Heart left ventricle (tissue), 16 donors: ENCODE measurements at places on chromosomes 7 and 10.

GRCh38 chr7:149217570-149217969 lies 21.9 kb upstream of the ZNF212 start:
- no peak for DNase-seq

DNA sequence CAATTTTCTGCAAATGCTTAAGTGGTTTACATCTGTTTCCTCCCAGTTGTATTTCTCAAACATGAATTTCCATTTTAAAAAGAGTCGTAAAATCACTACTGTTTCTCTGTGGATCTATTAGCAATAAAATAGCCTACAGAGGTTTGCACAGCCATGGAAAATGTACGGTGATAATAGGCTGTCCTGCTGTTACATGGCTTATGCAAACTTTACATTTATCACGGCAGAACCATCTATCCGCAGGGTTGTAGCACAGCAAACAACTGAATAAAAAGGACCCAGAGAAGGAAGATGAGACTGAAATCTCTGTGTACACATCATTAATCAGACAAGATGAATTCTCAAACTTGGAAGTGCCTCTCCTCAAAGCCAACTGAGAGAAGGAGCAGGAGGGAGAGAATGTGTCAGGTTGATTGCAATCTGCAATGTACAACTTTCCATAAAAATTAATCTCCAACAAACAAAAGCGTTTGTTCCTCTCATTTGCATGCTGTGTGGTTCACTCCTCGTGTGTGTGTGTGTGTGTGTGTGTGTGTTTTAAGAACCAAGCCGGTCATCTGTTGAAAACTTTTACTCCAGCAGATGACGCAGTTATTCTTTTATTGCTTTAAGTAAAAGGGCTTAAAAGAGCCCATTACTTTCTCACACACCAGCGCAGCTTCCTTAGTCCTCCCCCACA lies 279.3 kb downstream of the SKAP2 start:
- no peak for DNase-seq

DNA sequence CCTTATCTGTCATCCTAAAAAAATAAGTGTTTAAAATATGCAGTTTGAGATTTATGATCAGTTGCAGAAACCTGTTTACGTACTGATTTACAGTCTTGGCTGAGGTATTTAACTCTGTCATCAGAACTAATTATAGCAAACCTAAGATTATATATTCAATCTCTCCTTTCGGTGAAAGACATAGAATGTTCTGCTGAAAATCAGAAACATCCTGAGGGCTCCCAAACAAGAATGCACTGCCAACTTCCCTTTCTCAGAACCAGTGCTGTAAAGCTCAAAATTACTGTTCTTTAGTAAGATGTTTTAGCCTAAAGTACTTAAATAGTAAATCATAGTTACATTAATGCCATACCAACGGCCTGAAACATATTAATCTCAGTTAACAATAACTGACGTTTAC lies 34.3 kb downstream of the FAM204A start:
- no peak for DNase-seq

DNA sequence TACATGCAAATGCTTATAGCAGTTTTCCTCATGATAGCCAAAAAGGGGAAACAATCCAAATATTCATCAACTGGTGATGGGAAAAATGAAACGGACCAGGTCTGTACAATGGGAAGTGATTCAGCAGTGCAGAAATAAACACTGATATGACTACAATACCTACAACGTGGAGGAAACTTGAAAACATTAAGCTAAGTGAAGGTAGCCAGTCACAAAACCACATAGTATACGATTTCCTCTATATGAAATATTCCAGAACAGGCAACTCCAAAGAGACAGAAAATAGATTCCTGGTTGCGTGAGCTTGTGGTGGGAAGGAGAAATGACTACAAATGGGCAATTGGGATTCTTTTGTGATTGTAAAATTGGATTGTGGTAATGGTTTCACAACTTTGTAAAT lies 263.1 kb upstream of the PITRM1 start:
- no peak for DNase-seq

DNA sequence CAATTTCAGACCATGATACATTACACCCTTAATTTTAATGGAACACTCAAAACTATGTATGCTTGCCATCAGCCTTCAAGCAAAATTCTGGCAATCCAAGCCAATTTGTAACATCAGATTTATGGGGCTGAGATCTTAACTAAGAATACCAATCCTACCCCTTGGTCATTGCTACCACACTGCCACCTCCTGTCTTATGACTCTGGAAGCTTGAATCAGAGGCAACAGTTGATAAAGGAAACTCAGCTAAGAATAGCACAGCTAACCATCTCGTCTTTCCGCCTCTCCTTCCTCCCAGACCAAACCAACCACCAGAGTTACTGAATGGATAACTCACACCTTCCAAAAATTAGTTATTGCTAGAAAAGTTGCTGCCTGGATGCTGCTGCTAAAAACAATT lies 7.4 kb downstream of the IGF2BP3 start:
- DNase-seq, result no peak

DNA sequence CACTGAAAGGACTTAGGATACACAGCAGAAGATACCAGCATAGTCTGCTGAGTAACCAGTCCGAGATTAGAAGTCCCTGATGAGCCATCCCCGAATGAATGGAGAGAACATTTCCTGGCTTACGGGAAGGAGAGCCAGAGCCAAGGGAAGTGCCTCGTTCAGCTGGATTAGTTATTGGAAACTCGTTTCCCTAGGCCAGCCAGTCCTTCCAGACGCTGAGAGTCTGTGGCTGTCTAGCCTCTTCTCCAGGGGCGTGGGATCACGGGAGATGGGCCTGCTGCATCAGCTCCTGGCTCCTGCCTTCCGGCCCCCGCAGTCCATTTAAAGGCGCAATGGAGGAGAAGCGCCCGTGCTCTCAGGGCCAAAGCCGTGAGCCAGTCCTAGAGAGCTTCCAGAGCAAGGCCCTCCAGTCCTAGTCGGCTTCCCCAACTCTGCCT lies 712.8 kb downstream of the PARD3 start:
- peak; percentile 89 for DNase-seq

GRCh38 chr7:159086301-159086925 lies 58.3 kb downstream of the VIPR2 start:
- DNase-seq, result no peak

- no peak for DNase-seq
Observed at GRCh38 chr10:110353244-110354119, 48.8 kb upstream of the SMNDC1 start.

GRCh38 chr10:131804551-131805295 lies 96.1 kb upstream of the PPP2R2D start:
- DNase-seq, result no peak

GRCh38 chr7:1030444-1031070 lies 13.8 kb upstream of the GPR146 start:
- DNase-seq, result no peak
